ENCODE measurements at places on chromosomes 3 and 15. TPM values are rescaled to one million over a fixed set of nuclear protein-coding genes. Genes with fewer than 3 reads are reported as not detected.

Gene MAP1A
- total RNA-seq, result 301 TPM

Gene TNFSF10
- not detected for total RNA-seq

Gene FSIP1
- 1.5 TPM for total RNA-seq

Gene TEX55
- total RNA-seq, result not detected

Gene CDHR4
- total RNA-seq, result not detected

Gene GRK7
- not detected for total RNA-seq

Gene AP3B2
- 218 TPM for total RNA-seq

Gene CEP19
- 3.3 TPM for total RNA-seq

Gene SLC15A2
- 0.64 TPM for total RNA-seq

Gene RTP3
- total RNA-seq, result not detected

Gene WDR48
- 64.3 TPM for total RNA-seq

Gene ACTC1
- 19.6 TPM for total RNA-seq

Gene GHRL
- 0.64 TPM for total RNA-seq

Gene FGF7
- 0.07 TPM for total RNA-seq

Gene ZNF80
- not detected for total RNA-seq

Gene SERPINI2
- total RNA-seq, result not detected

Gene LRRIQ4
- 0.29 TPM for total RNA-seq

Gene FBXO40
- not detected for total RNA-seq

Gene CPNE9
- 54.6 TPM for total RNA-seq

Gene C3orf49
- not detected for total RNA-seq

Gene GOLGA6L4
- 14.6 TPM for total RNA-seq

Gene CILP
- total RNA-seq, result 0.12 TPM
